ENCODE measurements at places on chromosomes 16 and 17.
A peak's percentile ranks its signal among the peaks of the same experiment; 100 is the strongest.

- no peak for DNase-seq
These were observed 259.0 kb downstream of the IRX3 start for GRCh38 chr16:54027558-54027957.

DNA sequence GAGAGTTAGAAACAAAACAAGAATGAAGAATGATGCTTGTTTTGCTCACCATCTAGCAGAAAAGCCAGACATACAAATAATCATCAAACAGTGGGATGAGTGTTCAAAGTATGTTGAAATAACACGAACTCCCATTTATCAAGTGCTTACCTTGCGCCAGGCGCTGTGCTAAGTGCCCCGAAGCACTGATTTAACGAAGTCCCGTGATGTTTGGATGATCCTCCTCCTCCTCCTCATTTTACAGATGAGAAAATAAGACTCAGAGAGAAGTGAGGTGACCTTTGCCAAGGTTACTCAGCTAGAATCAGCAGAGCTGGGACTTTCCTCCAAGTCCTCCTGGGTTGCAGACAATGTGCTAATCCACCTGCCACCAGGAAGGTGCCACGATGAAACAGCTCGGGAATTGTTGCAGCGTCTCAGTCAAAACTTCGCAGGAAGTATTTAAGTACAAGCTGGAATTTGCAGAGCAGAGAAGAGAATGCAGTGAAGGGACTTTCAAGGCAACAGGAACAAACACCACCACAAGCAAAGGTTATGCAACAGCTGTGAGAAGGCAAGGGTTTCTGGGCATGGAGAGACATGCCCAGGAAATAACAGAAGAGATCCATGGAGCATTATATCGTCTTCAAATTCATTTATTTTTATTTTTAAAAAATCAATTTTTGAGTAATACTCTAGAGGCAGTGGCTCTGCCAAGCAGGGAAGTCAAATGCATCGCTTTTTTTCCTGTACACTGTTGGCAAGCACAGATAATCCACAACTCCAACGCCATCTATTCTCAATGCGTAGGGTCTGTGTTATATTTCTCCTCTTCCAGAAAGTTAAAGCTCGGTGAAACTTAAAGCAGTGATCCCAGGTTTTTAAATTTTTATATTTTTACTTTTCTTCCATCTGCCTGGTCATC is 11.1 kb downstream of the PRCD start:
- DNase-seq: peak; percentile 52

- DNase-seq: no peak
These were observed 41.0 kb downstream of the USP22 start for GRCh38 chr17:21001813-21002221.

DNA sequence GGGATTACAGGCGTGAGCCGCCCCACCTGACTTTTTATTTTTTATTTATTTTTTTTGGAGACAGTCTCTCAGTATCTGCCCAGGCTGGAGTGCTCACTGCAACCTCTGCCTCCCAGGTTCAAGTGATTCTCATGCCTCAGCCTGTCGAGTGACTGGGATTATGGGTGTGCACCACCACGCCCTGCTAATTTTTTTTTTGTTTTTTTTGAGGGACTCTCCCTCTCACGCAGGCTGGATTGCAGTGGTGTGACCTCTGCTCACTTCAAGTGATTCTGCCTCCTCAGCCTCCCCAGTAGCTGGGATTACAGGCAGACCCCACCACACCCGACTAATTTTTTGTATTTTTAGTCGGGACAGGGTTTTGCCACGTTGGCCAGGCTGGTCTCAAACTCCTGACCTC is 7.7 kb downstream of the ZNF207 start:
- DNase-seq: no peak

GRCh38 chr17:6064868-6065267 is 5.3 kb upstream of the WSCD1 start:
- peak; percentile 86 for DNase-seq

- DNase-seq: no peak
These were observed 2.8 kb downstream of the IRX5 start for GRCh38 chr16:54933281-54934011.

DNA sequence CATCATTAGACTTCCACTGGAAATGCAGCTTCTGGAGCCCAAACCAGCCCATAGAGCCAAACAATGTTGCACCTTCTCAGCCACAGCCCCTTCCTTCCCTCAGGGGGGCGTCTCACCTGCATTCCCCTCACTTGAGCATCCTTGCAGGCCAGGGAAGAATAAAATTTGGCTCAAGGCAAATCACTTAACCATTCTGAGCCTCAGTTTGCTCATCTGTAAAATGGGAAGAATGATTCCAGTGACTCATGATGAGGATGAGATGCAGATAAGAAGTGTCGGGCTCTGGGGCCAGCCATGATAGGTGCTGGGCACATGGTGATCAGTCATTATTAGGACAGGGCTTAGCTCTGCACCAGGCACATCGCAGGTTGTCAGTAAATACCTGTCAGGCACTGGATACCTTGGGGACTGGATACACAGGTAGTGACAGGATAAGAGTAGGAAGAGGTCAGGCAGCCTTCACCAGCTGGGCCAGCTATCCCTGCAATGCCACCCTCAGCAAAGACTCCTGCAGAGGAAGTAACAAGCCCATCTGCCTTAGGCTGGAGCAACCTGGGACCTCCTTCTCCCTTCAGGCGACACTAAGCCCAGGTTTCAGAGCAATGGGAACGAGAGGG is 208.0 kb upstream of the TNRC6C start:
- DNase-seq: no peak

- no peak for DNase-seq
These were observed 941 bp downstream of the PDK2 start for GRCh38 chr17:50096092-50096491.

- peak; percentile 96 for DNase-seq
These were observed 140.1 kb downstream of the CCDC182 start for GRCh38 chr17:57604771-57605674.

DNA sequence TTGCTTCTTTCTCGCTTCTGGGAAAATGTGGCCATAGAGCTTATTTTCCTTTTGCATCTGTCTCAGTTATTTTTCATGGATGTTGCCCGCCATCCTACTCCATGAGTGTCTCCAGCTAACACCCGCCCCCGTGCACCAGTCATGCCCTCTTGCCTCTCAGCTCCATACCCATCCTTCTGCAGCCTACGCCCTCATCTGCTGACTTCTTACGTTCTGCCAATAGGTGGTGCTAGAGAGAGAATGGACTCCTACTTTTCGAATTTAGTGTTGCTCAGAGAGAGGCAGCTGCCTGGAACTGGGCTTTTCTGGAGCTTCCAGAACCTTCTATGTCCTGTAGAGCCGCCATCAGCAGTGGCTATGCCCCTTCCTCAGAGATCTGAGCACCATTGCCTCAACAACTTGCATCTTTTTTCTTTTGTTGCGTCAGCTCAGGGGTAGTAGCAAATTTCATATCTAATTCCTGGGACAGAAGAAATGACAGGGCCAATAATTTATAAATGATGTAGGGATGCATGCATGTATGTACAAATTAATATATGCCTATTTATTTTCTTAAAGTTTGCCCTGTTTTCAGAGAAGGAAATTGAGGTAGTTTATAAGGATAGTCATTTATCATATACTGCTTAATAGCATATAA is 119.7 kb upstream of the MYOCD start:
- DNase-seq: peak; percentile 39

- no peak for DNase-seq
These were observed 83.1 kb downstream of the SEC14L1 start for GRCh38 chr17:77223642-77224420.

GRCh38 chr17:81391936-81392908 is 3.0 kb upstream of the BAHCC1 start:
- no peak for DNase-seq

GRCh38 chr16:49700251-49701064 is 155.5 kb downstream of the ZNF423 start:
- DNase-seq: peak; percentile 95

GRCh38 chr17:39335704-39336223 is 65.7 kb downstream of the FBXL20 start:
- DNase-seq: no peak

DNA sequence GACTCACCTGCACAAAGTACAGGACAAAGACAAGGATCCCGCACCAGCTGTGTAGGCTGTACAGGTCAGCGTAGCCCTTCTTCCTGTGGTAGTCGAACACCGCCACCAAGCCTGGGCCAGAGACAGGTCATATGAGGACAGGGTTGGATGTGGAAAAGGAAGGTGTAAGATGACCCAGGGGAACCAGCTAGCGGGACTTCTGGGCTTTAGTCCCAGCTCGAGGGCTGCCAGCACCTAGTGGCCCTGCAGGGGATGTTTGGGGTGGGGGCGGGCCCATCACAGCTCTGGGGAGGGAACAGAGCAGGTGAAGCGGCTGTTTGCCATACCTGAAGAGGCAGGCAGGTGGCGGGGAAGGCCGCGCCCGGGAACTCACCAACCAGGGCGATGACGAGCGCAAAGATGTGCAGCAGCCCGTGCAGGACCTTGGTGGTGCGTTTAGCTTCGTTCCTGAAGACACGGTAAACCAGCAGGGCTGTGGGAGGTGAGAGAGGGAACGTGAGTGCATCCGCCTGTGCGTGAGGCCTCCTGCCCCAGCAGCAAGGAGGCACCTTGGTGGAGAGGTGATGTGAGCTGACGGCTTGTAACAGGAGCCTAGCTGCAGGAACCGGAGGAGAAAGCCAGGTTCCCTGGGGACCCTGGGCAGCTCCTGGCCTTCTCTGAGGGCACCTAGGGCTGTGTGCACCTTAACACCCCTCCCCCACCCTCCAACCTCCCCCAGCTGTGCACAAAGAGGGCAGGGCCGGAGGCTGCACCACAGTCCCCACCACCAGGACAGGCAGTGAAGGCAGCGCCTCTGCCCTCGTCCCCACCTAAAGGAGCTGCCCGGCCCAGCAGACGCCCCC is 10.2 kb downstream of the CYB561 start:
- DNase-seq: peak; percentile 92

DNA sequence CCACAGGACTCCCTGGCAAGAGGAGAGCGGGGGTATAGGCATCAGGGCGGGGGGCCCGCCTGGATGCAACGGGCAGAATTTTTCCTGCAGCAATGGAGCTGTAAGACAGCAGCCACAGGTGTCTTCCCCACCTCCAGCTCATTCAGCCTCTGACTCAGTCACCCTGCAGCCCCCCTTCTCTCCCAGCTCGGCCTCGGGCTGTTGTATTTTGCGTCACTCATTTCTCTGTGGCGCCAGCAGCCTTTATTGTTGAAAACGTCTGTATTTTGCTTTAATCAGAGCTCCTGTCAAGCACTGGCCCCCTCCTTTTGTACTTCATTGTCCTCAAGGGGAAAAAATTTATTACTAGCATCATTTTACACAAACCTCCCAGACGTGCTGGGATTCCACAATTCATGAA is 117.7 kb downstream of the WSCD1 start:
- no peak for DNase-seq

DNA sequence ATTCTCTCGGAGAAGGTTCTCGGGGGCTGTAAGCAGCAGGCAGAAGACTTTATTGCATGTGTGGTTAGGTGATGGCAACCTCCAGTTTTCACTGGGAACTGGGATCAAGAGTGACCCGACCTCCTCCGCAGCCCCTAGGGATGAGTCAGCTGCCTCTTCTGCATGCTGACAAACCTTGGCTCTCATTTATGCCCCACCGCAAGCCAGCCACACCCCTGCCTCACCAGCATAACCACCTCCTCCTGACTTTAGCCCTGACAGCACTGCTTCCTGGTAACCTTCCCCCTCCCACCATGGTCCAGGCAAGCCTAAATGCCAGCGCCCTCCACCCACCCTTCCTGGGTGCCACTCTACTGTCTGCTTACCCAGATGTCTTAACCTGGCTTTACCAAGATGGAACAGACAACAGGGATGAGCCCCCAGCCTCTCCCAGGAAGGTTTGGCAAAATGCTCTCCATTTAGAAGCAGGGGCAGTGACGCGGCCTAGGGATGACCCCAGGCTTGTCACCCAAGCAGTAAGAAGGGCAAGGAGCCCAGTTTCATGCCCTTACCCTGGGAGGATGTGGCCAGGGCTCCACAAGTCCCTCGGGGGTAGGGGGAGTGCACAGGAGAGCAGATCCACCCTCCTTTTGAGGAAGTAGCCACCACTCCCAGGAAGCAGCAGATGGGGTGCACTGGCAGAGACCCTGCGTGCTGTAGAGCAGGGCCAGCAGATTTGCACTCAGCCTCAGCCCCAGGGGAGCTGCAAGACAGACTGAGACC is 73.5 kb downstream of the GOSR1 start:
- DNase-seq: peak; percentile 48

GRCh38 chr16:30372725-30373124 is 1.9 kb upstream of the MYL11 start:
- DNase-seq: no peak

- DNase-seq: peak; percentile 65
These were observed 4.3 kb downstream of the MYO1C start for GRCh38 chr17:1487939-1488825.

DNA sequence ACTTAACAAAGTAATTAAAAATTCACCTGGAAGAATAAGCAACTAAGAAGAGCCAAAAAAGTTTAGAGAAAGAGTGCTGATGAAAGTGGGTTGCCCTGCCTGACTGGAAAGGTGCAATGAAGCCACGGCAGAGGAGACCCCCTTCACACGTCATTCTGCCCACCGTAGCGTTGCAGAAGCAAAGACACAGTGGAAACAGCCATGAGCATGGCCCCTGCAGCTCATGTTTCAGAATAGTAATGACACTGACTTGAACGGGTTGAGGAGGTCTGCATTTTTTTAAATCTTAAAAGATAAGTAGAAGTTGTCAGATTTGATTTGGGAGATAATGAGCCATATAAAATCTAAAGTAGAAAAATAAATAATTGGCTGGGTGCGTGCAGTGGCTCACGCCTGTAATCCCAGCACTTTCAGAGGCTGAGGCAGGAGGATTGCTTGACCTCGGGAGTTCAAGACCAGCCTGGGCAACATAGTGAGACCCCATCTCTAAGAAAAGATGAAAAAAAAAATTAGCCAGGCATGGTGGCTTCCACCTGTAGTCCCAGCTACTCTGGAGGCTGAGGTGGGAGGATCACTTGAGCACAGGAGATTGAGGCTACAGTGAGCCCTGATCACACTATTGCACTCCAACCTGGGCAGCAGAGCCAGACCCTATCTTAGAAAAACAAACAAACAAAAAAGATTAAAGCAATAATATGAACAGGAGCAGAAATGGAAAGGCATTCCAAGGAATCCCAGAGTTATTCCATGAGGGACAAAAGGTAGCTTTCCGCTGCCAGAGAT is 184.6 kb downstream of the LGALS9B start:
- DNase-seq: no peak

GRCh38 chr16:83013071-83013470 is 386.3 kb downstream of the CDH13 start:
- no peak for DNase-seq

DNA sequence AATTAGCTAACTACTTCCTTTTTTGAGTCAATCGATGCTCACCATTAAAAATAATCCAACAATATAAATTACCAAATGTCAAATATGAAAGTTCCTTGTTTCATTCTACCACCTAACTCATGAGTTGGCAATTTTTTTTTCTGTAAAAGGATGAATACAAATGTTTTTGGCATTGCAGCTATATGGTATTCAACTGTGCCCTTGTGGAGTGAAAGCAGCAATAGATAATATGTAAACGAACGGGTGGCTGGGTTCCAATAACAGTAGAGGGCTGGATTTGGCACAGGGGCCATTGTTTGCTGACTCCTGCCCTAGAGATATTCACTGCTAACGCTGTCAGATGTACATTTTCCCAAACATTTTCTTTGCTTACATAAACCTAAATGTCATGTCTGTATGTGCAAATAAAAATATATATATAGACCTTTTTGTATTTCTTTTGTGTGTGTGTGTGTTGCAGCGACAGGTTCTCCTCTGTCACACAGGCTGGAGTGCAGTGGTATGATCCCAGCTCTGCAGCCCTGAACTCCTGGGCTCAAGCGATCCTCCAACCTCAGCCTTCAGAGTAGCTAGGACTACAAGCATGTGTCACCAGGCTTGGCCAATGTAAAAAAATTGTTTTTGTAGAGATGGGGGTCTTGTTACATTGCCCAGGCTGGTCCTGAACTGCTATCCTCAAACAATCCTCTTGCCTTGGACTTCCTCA is 73.9 kb downstream of the RPGRIP1L start:
- peak; percentile 7 for DNase-seq
